ENCODE measurements at places on chromosomes 3 and 15.

DNA sequence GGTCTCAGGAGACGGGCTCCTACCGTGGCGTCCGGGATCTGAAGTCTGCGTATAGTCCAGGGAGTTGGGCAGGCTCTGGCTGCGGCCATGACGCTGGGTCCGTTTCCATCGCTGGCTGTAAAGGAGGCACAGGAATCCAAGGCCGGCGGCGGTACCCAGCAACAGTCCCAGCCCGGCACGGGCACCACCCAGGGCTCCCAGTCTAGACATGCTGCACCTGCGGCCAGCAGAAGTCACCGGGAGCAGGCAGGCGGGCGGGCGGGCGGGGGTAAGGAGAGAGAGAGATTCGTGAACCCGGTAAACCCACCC is 526 bp downstream of the RMDN3 start:
- DNase-seq, result no peak

- no peak for DNase-seq
Measured at GRCh38 chr15:27934782-27935181, 164.3 kb downstream of the OCA2 start.

DNA sequence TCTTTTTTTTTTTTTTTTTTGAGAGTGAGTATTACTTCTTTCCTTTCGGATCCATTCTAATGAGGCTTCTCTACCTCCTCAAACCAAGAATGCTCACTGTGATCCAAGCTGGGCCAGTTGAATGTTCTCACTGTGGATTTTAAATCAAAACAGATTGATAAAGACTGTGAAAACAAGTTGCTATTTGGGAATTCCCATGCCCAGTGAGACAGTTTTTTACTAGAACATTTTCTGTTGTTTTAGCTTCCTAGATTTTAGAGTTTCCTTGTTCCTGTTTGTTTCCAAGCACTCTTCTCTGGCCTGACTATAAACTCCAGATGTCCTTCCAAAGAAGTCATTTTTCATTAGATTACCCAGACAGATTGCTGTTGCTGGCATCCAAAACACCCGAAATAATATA is 60.1 kb upstream of the GALNT15 start:
- no peak for DNase-seq

- no peak for DNase-seq
Measured at GRCh38 chr3:3038201-3038991, 71.8 kb downstream of the IL5RA start.

DNA sequence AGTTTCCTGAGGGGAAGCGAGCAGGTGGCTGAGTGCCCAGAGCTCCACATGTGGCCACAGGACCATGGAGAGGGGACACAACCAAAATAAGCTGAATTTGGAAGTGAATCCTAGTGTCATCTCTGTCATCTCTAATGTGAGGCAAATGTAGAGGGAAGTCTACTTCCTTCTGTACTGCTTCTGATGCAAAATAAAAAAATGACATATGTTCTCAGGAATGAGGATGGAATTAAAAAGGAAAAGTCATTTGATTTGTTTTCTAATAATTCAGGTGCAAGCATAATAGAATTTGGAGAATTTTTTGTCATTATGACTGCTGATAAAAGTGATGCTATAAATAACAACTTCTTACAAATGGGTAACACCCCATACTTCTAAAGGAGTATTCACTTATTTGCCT is 59.5 kb upstream of the POU1F1 start:
- DNase-seq, result no peak

DNA sequence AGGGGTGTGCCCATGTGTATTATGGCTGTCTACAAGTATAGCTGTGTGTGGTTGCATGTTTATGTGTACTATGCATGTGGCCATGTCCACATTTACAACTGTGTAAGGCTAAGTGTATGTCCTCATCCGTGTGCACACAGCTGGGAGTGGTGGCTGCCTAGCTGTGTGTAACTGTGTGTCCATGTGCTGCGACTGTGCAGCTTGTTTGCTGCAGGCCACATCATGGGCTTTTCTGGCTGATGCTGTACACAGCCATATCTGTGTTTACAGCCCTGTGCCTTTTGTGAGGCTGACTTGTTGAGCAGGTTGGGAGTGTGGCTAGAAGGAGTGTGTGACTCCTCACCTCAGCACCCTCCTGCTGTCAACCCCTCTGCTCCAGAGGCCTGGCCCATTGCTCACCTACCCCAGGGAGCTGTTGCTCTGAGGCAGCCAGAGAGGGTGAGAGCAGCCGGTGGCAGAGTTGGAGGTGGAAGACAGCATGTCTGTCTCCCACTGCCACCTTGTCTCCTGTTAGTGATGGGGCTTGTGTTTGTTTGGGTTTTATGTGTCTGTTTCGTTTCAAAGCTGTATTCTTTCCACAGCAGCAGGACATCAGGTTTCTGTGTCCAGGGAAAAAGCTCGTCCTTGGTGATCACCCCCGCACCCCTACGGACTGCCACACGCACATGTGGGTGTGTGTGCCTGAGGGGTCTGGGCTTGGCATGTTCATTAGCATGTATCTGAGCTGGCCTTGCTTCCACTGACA is 1.4 kb upstream of the GRM2 start:
- no peak for DNase-seq

DNA sequence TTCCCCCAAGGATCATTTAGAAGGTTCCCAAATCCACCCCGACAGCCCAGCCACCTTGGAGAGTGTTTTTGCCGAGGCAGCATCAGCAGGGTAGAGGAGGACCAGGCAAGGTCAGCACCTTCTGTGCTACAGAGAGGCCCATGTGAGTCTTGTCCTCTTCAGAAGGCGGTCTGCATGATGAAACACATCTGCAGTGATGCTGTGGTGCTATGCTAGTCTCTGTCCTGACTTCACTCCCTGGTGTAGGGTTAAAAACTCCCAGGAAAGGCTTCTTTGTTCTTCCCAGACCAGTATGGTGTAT is 87.9 kb downstream of the ITPR1 start:
- no peak for DNase-seq

- no peak for DNase-seq
Measured at GRCh38 chr15:72077950-72078349, 40.0 kb downstream of the MYO9A start.

DNA sequence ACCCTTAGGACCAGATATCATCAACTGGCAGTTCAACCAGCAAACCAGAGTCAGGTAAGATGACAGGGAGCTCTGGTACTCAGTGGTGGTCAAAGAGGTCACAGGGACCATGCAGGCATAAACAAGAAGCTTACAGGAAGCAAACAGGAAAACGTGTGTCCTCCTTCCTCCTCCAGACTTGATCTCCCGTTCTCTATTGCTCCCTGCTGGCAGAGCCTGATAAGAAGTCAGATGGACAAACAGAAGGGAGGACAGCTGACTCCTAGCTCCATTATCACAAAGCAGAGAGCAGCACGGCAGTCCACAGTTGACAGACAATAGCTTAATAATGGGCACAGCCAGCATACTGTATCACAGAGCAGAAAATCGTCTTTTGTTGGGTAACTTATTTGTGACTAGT is 156.5 kb upstream of the SLC2A2 start:
- DNase-seq, result no peak

- no peak for DNase-seq
Measured at GRCh38 chr15:38229705-38230310, 22.8 kb upstream of the SPRED1 start.

GRCh38 chr3:72441284-72441994 is 406.8 kb downstream of the SHQ1 start:
- DNase-seq, result no peak

GRCh38 chr15:74917676-74918075 is 11.0 kb upstream of the FAM219B start:
- no peak for DNase-seq

GRCh38 chr3:48528754-48529153 is 24.8 kb upstream of the SHISA5 start:
- DNase-seq, result no peak

DNA sequence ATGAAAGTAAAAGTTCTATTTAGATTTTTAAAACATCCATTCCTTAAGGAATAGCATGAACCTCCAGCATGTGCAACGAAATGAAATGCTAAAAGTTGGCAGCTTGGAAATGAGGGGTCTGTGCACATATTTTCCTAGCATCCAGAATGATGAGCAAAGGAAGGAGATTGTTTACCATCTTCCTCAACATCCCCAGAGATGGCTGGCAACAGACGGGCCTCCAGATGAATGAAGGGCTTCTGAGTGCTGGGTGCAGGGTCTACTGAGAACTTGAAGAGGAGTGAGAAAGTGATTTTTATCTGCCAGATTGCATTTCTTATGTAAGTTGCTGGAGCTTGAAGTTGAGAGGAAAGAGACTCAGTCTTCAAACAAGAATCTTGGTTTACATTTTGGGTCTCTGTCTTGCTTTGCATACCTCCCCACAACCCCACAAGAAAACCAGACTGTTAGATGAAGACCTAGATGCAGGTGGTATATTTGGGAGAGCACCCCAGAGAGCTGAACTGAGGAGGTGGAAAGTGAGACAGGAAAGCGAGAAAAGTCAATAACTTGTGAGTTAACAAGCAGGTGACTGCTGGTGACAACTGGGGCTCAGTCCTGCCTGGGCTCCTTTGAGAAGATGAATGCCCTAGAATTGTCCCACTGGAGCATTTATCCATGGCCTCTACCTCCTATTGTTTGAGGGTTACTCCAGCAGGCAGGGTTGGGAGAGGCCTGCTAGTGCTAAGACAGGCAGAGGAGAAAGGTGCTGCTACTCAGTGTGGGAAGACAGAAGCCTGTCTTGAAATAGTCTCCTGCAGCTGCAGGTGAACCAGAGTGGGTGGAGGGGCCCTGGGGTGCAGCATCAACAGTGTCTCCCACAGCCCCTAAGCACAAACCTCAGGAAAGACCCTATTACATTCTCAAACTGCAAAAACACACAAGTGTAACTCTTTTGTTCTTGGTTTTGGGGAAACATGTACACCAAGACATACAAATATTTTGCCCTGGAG is 10.5 kb upstream of the CCK start:
- DNase-seq, result no peak

GRCh38 chr3:70974747-70975146 is 608.8 kb downstream of the FOXP1 start:
- no peak for DNase-seq

DNA sequence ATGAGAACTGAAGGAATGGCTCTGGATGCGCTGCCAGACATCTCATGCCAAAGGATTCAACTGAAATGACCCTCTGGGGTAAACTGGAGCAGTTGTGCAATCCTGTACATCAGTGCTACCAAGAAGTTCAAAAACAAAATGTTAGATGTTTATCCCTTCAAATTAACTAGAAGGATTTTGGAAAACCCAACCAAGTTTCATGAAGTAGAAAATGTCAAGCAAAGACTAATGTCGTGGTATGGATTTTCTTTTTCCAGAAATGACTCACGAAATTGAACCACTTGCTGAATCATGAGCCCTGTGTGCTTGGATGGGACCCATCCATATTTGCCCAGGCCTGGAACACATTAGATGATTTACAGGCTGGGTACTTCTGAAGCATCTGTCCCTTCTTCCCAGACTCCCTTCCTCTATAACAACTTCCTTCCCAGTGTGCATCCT is 101.6 kb downstream of the LRTM1 start:
- no peak for DNase-seq

DNA sequence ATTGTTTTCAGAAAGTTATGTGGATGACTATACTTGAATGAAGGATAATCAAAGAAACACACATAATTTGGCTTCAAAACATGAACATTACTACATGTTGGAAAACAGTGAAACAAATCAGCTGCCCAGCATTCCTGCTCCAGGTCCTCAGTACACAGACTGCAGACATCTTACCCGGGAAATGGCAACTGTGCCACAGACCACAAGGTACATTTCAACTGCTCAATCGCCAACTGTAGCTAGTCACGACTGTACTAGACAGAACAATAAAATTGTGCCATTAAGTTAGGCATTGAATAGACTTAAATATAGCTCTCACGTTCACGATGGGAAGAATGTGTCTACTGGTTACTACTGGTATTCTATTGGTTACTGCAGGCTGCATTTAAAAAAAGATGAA is 5.0 kb downstream of the NAA50 start:
- DNase-seq, result no peak

- no peak for DNase-seq
Measured at GRCh38 chr3:150449169-150449721, 41.1 kb downstream of the TSC22D2 start.

DNA sequence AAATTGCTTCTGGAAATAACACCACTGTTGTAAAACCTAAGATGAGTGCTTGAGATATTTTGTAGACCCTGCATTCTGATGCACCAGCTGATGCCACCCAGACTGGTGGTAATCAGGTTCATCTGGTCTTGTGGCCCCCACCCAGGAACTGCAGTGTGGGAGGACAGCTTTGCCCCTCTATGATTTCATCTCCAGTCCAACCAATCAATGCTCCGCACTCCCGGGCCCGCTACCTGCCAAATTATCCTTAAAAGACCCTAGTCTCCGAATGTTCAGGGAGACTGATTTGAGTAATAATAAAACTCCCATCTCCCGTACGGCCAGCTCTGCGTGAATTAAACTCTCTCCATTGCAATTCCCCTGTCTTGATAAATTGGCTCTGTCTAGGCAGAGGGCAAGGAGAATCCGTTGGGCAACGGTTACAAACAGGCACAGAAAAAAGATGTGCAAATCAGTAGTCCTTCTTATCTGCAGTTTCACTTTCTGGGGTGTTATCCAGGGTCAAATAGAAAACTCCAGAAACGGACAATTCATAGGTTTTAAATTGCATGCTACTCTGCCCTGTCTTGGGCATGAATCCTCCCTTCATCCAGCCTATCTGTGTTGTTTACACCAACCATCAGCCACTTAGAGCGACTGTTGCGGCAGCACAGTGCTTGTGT is 29.2 kb upstream of the TRPM1 start:
- DNase-seq, result no peak

DNA sequence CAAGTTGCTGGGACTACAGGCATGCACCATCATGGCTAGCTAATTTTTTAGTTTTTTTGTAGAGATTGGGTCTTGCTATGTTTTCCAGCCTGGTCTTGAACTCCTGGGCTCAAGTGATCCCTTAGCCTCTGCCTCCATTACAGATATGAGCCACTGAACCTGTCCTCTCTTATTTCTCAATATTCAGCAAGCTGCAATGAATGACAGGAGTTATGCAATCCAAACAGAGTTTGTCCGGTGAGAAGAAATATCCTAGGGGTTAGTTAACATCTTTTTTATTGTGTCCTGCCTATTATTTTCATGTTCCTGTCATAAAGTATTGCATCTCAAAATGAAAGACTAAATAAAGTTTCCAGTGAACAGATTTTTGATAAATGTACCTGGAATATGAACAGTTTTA is 1161.4 kb downstream of the OTOL1 start:
- no peak for DNase-seq

DNA sequence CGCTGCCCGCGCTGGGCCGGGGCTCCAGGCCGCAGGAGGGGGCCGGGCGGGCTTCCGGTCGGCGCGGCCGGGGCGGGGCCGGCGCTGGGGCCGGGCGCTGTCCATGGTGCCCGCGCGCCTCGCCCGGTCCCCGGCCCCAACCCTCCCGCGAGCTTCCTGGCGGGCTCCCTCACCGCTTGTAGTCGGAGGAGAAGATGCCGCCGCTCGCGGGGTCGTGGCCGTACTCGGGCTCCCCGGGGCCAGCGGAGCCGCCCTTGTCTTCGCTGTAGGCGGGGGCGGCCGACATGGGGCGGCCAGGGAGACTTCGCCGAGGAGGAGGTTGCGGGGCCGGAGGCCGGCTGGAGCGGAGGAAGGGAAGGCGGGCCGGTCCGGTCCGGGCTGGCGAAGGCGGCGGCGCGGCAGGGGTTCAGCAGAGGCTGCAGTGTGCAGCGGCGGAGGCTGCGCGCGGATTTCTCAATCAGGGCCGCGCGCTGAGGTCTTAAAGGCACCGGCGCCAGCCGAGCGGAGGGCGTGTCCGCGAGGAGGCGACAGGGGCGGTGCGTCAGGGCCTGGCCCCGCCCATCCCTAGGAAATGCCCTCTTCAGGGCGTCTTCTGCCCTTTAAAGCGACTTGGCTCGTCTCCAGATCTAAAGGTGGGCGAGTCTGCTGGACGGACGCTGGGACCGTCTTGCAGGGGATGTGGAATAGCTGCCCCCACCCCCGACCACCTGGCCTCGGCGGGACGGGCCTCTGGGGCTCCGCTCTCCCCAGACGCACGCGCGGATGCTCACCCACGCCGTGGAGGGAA is at the start of gene AP3B2:
Gene AP3B2 (minus strand): TSS at position 455 of the 787 bp plus-strand sequence. CDS start 169 bp downstream, at position 286.
- peak; percentile 50 for DNase-seq
